ENCODE measurements at places on chromosomes 13 and 19.

- no peak for DNase-seq
Measured at GRCh38 chr13:101915331-101915730, 462.9 kb downstream of the ITGBL1 start.

DNA sequence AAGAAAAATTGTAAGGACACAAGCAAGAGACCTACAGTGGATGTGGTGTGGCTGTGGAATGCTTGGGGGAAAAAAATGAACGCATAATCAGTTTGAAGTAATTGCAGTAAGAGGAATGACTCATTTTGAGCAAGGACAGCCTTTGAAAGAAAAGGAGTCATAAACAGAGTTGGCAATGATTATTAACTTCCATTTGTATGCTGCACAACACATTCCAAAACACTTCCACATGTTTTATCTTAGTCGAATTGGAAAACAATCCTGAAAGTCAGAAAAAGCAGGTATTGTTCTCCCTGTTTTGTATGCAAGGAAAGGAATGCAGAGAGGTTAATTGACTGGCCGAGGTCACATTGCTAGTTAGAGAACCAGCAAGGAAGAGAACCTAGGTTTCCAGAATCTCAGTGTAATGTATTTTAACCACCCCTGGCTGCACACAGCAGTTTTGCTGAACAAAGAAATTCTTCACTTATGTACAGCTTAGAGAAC, 630.0 kb upstream of the MIR17HG start:
- DNase-seq, result no peak

DNA sequence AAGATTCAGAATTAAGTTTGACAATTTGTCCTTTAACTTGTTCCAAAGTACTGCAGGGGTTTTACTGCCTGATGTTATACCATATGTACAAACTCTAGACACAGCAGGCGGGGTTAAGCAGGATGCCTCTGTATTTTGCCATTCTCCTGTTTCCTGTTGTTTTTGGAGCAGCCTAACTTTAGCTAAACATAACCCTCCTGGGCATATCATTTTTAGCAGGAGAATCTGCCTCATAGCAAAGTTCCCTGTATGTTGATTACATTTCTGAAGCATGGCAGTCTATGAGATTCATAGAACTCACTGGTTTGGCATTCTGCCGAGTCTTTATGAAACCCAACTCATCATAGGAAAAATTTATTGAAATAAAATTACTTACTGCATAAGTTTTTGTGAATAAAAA, 5.2 kb downstream of the LHFPL6 start:
- no peak for DNase-seq

- DNase-seq, result no peak
Measured at GRCh38 chr13:23988546-23989122, 91.3 kb upstream of the C1QTNF9B start.

GRCh38 chr13:77480066-77480465, 55.4 kb upstream of the SCEL start:
- no peak for DNase-seq

GRCh38 chr13:98450026-98450425, 126.9 kb downstream of the STK24 start:
- DNase-seq, result no peak

- no peak for DNase-seq
Measured at GRCh38 chr13:99439048-99439447, 62.2 kb upstream of the TM9SF2 start.
